ENCODE measurements at places on chromosomes 2 and 18.
A peak's percentile ranks its signal among the peaks of the same experiment; 100 is the strongest.

DNA sequence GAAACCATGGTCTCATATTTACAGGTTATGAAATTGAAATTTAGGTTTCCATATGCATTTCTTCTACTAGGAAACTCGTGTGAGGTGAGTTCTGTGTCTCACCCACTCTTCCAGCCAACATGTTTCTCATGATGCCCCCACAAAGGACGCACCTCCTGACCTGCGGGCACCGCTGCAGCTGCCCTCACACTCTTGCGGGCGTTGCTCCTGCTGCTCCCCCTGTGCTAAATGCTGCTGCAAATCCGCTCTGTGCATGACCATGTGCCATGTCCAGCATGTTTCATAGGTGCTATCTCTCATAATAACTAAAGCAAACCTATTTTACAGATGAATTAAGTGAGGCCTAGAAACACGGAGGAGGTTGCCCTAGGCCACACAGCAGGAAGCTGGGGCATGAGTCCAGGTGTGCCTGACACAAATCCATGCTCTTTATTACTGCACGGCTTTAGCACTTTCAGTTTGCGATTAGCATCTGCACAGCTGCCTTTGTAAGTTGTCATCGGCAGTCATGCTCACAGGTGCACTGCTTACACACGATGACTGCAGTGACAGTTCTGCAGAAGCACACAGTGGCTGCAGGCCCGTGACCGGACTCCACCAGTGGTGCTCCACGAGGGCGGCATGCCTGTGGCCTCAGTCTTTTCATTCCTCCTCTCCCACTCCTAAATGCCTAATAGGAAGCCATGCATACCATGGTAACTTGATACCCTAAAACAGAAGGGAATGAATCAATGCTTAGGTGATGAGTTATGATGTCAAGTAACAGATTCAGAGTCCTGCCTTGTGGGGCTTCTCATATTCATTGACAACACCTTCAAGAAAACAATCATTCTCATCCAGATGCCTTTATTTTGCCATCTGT is 14.9 kb upstream of the GALR1 start:
- no peak for DNase-seq

GRCh38 chr2:149084924-149085795 is 46.7 kb downstream of the LYPD6B start:
- DNase-seq, result no peak

DNA sequence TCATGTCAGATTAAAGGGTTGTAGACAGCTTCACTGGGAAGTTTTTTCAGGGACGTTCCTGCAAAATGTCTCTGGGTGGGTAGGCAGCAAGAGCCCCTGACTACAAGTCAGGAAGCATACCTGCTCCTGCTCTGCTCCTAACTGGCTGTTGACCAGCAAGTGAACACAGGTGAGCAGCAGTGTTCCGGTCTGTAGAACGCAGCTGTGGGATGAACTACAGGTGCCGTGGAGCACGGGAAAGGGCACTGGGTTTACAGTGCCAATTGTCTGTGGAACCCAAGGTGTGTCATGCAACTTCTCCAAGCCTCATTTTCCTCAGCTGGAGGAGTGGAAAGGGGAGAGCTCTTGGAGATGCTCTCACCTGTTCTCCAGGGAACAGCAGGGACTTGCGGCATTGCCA is 6.6 kb downstream of the ASB18 start:
- DNase-seq, result no peak

DNA sequence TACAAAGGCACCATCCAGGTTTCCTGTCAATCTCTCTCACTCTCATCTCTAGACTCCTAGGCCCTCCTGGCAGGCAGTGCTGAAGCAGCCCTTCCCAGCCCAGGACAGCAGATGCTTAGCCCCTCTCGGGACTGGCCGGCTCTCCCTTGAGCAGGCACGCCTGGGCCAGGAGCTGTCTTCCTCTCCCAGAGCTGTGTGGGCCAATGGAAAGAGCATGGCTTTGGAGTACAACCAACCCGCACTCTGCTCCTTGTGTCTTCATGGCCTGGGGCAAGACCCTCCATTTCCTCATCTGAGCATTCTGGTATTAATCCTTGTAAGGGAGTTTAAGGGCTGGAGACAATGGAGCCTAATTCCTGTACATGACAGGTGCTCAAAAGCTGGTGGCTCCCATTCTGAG is 97.2 kb downstream of the CAPN13 start:
- DNase-seq, result no peak

DNA sequence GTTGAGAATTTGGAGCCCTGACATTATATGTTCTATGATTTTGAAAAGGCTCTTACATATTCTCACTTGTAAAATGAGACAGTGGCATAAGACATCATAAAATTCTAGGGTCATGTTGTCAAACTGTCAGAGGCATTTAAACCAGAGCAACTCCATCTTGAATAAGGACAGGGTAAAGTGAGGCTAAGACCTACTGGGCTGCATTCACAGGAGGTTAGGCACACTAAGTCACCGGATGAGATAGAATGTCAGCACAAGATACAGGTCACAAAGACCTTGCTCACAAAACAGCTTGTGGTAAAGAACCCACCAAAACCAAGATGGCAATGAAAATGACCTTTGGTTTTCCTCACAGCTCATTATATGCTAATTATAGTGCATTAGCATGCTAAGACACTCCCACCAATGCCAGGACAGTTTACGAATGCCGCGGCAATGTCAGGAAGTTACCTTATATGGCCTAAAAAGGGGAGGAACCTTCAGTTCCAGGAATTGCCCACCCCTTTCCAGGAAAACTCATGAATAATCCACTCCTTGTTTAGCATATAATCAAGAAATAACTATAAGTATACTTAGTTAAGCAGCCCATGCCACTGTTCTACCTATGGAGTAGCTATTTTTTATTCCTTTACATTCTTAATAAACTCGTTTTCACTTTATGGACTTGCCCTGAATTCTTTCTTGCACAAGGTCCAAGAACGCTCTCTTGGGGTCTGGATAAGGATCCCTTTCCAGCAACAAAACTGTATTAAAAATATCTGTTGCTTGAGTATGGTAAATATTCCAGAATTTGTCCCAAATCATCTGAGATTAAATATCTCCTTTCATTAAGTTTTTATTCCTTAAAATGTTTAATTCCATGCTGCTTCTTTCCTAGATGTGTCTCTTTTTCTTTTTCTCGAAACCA is 406.4 kb downstream of the METTL4 start:
- no peak for DNase-seq

- DNase-seq, result no peak
These were observed 147.1 kb upstream of the FHL2 start for GRCh38 chr2:105545730-105546627.

GRCh38 chr2:193475038-193475437 is 1280.3 kb upstream of the TMEFF2 start:
- no peak for DNase-seq

DNA sequence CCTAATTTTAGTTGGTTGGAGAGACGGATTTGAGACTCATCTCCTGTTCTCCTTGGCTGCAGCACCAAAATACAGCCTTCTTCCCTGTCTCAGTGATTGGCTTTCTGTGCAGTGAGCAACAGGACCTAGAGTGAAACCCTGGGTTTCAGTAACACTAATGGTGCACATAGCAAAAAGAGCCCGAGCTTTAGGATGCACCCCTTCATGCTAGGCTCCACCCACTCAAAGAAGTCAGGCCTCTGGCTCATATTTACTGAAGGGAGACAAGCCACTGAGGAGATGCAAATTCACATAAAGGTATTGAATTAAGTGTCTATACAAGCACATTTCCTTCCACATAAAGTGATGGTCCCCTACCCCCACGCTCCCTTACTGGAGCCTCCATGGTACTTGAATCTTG is 131.9 kb upstream of the CHAC2 start:
- no peak for DNase-seq

DNA sequence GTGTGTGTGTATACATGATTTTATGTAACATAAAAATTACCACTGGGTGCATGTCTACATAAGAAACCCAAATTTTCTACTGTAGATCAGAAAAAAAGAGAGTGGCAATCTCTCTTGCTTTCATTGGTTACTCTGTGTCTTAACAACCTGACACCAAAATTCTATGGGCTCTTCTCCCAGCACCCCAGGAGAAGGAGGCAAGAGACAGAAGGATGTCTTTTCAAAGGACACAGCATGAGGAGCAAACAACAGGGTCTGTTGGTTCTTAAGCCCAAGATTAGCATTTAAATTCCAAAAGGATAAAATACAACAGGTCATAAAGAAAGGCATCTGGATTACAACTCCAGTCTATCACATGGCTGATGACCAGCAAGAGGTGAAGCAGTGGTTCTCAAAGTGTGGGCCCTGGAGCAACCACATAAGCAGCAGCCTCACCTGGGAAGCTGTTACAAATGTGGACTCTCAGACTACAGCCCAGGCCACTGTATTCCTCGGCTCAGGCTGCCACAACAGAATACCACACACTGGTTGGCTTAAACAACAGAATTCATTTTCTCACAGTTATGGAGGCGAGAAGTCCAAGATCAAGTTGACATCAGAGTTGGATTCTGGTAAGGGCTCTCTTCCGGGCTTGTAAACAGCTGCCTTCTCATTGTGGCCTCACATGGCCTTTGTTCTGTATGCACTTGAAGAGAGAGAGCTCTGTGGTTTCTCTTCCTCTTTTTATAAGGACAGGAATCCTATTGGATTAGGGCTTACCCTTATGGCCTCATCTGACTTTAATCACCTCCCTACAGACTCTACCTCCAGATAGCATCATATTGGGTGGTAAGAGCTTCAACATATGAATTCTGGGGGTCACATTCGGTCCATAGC is 79.8 kb upstream of the RNF152 start:
- DNase-seq, result no peak

GRCh38 chr2:239731998-239732665 is 293.0 kb downstream of the NDUFA10 start:
- DNase-seq, result no peak

GRCh38 chr2:113692698-113693428 is 63.6 kb downstream of the SLC35F5 start:
- DNase-seq, result no peak

DNA sequence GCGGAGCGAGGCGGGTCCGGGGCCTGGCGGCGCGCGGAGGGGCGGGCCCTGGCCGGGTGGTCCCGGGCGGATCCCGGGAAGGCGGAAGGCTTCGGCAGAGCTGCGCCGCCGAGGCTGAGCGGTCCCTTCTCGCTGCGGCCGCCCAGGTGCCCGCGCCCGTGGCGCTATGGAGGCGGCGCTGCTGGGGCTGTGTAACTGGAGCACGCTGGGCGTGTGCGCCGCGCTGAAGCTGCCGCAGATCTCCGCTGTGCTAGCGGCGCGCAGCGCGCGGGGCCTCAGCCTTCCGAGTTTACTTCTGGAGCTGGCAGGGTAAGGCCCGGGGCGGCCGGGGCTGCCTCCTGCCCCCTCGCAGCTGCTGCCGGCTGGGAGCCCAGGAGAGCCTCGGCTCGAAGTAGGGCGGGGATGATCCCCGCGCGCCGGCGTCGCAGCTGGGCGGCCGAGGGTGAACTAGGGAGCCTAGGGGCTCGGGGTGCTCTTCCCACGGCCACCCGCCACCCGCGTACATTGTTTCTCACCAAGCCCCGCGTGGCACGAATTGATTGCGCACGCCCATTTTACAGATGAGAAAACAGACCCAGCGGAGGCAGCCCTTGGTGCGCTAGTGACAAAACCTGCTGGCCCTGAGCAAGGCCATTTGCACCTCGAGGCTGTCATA is at the start of gene SLC66A3:
SLC66A3 (plus strand) TSS at position 87 of the 655 bp plus-strand sequence; CDS start at position 167, 80 bp downstream.
- peak; percentile 39 for DNase-seq

GRCh38 chr18:39232490-39232889 is 1666.9 kb upstream of the CELF4 start:
- no peak for DNase-seq

Measured in cortex of kidney (tissue), 1 donor.